ENCODE measurements at places on chromosomes 2 and 18.
A peak's percentile ranks its signal among the peaks of the same experiment; 100 is the strongest.

DNA sequence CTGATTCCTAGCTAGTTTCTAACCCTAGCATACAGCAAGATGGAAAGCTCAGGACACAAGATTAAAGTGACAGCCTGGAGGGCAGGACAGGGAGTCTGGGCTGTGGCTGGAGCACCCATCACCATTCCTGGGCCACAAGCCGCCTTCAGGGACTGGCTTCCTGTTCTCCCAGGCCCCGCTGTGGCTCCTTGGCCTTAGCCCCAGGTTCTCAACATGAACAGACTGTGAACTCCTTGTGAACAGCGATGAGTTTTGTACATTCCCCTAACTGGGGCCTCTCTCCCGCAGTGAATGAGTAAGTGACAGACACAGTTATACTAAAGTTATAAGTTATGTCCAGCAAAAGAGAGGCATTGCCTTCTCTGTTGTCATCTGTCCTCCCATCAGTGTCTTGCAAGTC, 35.9 kb upstream of the SLC14A1 start:
- no peak for DNase-seq

- DNase-seq, result no peak
These were observed 106.2 kb downstream of the MREG start for GRCh38 chr2:215907147-215907546.

DNA sequence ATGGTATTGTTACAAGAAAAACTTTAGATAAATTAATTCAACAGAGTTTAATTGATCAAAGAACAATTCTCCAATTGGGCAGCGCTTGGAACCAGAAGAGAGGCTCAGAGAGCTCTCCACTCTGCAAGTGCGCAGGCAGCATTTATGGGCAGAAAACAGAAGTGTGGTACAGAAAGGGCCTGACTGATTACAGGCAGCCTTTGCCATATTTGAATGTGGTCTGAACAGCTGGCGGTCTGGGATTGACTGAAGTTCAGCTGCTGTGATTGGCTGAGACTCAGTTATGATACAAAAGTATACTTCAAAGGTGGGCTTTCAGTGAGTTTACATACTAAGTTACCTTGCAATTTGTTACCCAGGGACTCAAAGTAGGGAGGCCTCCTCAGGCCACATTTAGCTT, 301.3 kb upstream of the ID2 start:
- DNase-seq, result no peak

GRCh38 chr2:55948176-55948923, 24.8 kb upstream of the EFEMP1 start:
- no peak for DNase-seq

- DNase-seq, result no peak
These were observed 87.5 kb downstream of the MBP start for GRCh38 chr18:77044866-77045664.

DNA sequence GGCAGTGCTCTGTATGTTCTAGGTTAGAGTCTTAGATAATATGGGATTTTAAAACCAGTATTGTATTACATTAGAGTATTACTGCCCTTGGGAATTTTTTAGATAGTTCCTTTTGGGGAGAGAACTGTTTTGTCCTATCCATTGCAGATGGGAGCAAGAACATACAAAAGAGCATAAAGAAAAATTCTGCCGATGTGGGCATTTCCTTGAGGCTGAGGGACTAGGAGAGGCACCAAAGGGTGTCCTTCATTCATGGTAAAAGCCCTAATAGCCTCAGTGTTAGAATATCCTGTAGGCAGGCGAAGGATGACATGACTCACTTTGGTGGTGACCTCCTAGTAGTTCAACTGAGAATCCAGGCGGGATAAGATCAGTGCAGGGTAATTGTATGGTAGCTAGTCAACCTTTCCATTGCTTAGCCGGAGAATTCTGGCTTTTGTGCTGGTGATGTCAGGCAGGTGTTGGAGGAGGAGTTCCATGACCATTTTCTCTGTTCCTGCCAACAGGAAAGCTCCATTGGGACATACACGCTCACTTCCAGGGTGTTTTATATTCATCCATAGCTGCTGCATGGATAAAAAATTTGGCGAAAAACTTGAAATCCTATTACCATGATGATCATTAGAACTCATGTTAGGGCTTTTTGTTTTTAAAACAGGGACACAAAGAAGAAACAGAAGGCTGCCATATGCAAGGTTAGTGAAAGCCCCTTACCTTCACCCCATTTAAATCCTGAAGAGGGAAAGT, 28.1 kb downstream of the EPAS1 start:
- DNase-seq, result no peak

GRCh38 chr18:55318951-55319441, 269.0 kb downstream of the TCF4 start:
- DNase-seq, result peak; percentile 21

GRCh38 chr2:156517419-156517818, 81.2 kb downstream of the GPD2 start:
- no peak for DNase-seq

DNA sequence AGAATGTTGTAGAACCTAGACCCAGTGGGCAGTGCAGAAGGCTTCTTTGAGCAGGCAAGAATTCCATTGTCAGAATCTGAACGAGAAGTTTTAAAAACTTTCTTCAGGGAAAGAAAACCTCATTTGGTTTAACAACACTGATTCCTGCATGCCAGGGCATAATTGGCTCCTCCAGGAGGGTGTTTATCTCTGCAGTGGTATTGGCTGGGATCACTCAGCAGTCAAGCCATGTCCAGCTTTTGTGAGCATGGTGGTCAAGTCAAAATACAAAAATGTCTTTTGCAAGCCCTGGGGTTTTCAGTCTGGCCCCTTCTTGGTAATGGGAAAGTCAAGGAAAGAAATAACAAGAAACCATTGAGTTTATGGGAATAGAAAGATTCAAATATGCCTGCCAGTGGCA, 28.3 kb downstream of the FHOD3 start:
- no peak for DNase-seq

- DNase-seq, result no peak
These were observed 171.3 kb downstream of the LOXHD1 start for GRCh38 chr18:46485675-46486194.

GRCh38 chr2:54073796-54074195, 41.6 kb upstream of the ACYP2 start:
- DNase-seq, result no peak

- no peak for DNase-seq
These were observed 3.5 kb downstream of the POU3F3 start for GRCh38 chr2:104857262-104858005.

DNA sequence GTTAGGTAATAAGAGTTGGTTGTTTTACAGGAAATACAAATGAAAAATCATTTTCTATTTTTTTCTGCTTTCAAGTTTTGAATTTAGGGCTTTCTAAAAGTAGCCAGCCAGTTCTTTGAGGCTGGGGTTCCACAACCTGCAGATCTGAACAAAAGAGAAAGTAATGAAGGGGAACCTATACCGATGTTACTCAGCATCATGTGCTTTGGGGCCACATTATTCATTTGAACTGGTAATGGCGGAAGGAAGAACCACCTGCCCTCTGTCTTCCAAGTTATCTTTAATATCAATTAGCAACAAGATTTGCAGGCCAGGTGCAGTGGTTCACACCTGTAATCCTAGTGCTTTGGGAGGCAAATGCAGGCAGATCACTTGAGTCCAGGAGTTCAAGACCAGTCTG, 12.9 kb upstream of the MRO start:
- DNase-seq, result no peak

- no peak for DNase-seq
These were observed 156.4 kb upstream of the ITGA4 start for GRCh38 chr2:181300600-181301291.

DNA sequence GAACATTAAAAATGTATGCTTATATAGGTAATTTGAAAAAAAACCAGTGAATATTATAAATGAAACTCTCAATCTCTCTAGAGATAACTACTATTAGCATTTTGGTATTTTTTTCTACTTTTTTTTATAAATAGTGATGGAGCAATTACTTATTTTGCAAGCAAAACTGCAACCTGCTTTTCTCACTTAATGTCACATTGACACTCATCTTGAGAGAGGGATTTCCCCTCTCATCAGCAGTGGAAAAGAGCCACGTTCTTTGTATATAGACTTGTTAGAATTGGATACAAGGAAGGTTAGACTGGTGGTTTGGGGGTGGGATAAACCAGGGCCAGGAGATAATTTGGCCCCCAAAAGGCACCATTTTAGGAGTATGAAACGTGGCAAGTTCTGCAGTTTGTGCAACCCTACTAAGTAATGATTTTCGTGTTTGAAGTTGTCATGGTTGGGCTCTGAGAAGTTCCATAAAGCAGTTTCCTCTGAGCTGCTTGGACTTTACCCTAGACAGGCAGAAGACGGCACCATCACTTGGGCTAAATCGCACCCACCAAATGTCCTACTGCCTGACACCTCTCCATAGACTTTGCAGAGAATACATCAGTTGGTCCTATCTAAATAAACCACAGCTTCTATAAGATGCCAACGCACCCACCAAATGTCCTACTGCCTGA, 194.0 kb downstream of the ACTR3 start:
- no peak for DNase-seq

- no peak for DNase-seq
These were observed 72.4 kb upstream of the YWHAQ start for GRCh38 chr2:9703085-9703678.

DNA sequence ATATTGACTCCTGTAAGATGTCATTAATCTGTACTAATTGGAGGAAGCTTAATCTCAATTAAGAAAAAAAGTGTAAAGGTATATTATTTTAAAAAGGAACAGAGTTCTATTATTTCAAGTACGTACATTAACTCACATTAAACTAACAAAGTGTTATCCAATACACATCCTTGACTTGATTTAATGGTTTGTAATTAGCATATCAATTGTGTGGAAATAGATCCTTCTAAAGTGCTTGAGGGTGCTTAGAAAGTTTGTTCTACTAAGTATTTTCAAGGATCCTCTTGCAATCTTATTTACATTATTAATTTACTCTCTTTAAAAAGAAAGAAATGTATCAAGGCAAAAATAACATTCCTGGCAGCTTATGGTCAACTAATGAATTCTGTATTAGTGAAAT, 720.3 kb downstream of the KCNJ3 start:
- DNase-seq, result no peak

- no peak for DNase-seq
These were observed 79.4 kb upstream of the SNTG2 start for GRCh38 chr2:871175-871727.

GRCh38 chr18:7084080-7085065, 33.2 kb downstream of the LAMA1 start:
- DNase-seq, result no peak

DNA sequence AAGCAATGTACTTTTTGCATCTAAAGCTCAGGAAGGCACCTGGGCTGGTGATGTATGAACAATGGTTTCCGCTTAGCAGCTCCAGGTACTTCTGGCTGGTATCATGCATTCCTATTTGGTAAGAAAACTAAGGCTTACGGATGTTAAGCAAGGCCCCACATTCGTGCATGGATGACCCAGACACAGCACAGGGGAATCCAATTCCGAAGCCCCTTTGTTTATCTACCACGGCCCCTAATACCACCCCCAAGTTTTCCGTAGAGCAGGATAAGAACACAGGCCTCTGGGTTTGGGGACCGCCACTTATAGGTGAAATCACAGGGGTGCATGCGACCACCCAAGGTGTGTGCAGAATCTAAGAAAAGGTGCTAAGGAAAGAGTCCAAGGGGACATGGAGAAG, 192.1 kb upstream of the ID2 start:
- DNase-seq, result no peak

DNA sequence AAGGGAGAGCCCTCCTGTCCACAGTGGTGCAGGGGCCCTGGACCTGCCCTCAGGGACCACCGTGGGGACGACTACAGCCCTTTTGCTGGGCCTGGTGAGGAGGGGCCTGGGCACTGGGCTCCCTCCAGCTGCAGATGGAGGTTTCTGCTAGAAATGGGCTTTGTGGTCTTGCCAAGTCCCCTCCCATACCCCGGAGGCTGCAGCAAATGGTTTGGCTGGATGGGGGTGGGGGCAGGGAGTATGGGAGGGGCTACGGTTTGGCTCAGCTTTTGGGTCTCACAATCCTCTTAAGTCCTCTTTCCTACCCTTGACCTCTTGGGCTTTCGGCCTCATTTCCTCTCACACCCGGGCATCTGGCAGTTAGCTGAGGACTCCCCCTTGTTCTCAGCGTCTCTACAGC, 21.7 kb downstream of the TET3 start:
- DNase-seq, result no peak

DNA sequence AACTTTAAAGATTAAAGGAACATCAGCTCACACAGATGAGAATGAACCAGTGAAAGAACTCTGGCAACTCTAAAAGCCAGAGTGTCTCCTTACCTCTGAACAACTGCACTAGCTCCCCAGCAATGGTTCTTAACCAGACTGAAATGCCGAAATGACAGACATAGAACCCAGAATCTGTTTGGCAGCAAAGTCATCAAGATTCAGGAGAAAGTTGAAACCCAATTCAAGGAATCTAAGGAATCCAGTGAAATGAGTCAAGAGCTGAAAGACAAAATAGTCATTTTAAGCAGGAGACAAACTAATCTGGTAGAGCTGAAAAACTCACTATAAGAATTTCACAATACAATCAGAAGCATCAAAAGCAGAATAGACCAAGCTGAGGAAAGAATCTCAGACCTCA, 72.0 kb downstream of the STRADB start:
- no peak for DNase-seq

DNA sequence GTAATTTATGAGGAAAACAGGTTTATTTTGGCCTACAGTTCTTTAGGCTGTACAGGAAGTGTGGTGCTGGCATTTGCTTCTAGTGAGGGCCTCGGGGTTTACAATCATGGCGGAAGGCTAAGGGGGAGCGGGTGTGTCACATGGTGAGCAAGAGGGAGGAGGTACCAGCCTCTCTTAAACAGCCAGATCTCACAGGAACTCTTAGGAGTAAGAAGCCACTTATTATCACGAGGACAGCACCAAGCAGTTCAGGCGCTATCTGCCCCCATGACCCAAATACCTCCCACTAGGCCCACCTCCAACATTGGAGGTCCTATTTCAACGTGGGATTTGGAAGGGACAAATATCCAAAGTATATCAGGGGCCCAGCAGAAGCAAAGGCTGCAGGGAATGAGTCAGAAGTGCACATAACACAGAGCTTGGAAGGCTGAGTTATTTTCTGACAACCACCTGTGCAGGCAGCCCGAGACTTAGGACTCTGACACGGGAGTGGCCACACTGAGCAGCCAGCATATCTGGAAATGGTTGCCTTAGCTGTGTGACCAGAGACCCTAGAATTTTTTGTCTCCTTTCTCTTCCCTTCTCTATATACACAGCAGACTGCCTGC, 170.9 kb downstream of the PRPF40A start:
- DNase-seq, result no peak

GRCh38 chr2:141959016-141959415, 171.8 kb downstream of the LRP1B start:
- DNase-seq, result no peak

DNA sequence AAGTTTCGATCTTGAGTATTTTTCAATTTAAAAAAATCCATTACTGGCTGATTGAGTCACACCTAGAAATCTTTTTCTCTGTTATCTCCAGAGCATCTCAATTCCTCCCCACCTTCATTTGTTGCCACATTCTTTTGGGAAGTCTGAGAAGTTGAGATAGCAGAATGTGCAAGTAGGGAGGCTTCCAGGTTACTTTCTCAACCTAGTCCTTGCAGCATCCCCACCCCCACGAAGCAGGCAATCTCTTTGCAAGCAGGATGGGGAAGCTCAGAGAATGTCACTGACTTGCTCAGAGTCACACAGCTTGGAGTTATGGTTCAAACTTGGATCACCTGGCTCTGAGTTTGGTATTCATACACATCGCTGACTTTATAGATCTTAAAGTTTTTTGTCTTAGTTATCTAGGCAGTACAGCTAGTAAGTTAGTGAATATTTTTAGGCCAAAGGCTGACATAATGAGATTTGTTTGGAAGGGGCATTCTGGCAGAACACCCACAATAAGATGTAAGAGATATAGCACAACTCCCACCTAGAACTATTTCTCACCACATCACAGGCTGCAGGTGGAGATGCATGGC, 25.9 kb upstream of the LCLAT1 start:
- DNase-seq, result no peak

All from NCI-H510A treated with DMSO at 0.1 percent for 48 hours (cell line).